CD4-positive, alpha-beta T cell treated with Interleukin-15 for 4 hours (primary cell): ENCODE measurements at places on chromosomes 6 and 20.

DNA sequence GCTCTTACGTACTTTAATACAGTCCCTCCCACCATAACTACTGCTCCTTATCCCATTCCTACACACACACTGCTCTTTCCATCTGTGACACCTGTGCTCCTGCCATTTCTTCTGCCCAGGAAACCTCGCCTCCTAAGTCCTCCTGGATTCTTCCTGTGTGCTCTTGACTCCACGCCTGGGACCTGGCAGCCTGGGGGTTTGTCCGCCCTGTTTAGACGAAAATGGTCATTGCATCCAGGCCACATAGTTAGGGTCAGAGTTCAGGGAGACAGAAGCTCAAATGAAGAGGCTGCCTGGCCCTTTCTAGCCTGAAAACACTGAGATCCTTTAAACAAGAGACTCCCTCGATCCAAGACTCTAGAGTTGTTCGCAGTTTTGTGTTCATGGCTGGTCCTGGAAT, 17.4 kb upstream of the CTNNBL1 start:
- no peak for DNase-seq

- DNase-seq, result no peak
Measured at GRCh38 chr20:44109951-44110361, 77.0 kb downstream of the JPH2 start.

DNA sequence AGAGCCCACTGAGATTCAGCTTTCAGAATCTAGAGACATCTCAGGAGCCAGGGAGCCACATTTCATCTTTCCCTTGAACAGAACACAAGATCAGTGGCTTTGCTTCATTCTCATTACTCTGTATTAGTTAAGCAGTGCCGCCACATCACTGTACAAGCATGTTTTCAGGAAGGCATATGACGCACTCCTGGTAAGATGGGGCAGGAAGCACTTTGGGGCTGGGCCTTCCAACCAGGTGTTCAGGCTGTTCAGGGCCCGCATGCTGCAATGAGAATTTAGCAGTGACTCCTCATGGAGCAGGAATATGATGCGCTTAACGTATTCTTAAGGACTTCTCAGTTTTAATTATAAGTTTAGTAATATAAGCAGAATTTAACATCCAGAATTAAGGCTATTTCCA, 29.7 kb upstream of the GNRH2 start:
- DNase-seq, result no peak

DNA sequence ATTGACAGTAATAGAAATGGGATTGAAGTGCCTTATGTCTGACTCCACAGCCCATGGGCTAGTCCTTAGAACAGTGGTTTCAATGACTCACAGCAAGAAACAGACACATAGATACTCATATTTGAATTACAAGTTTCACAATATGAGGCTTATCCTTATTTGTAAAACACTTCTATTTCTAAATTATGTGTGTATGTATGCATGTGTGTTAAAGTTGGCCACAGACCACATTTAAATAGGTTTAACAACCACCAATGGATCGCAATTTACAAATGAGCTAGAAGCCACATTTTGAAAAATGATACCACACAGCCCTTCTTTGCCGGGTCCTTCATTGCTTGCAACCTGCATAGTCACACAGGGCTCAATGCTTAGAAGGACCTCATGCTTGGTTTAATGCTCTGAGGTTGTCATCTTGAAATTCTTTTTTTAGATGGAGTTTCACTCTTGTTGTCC, 157.8 kb upstream of the PREP start:
- DNase-seq, result no peak

DNA sequence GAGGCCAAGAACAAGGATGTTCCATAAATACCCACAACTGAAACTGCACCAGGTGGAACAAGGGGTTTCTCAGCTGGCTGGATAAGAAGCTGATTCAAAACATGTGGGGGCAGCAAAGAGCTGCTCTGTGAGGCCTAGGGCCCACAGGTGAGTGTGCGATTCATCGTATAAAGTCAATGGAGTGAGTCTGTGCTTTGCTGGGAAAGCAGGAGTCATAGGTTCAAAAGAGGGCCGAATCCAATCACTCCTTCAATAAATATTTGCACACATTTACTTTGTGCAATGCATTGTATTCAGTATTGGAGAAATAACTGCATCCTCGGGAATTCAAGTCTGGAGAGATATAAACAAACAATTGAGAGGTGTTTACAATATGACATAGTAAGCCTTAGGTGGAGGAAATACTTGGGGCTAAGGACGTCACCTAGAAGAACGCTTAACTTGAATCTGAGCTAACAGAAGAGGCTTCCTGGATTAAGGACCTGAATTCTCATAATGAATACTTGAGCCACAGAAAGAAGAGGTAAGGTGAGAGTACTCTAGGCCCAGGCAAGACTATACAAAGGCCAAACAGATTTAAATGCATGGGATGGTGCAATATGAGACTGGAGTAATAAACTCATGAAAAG, 83.7 kb upstream of the TMEM30A start:
- no peak for DNase-seq
